ENCODE measurements at places on chromosomes 11 and 22.

GRCh38 chr22:29298641-29299040 is 7.8 kb upstream of the GAS2L1 start:
- no peak for DNase-seq

- no peak for DNase-seq
Measured at GRCh38 chr11:116867619-116868018, 30.2 kb upstream of the APOA1 start.

- no peak for DNase-seq
Measured at GRCh38 chr11:124441081-124441480, 4.4 kb downstream of the OR8B8 start.

GRCh38 chr11:17439316-17439782 is 37.3 kb downstream of the ABCC8 start:
- DNase-seq, result no peak

GRCh38 chr22:31956360-31956759 is 12.0 kb downstream of the YWHAH start:
- no peak for DNase-seq

- DNase-seq, result no peak
Measured at GRCh38 chr11:101202614-101203013, 73.0 kb upstream of the PGR start.

- no peak for DNase-seq
Measured at GRCh38 chr11:59200423-59200746, 12.3 kb downstream of the MPEG1 start.

GRCh38 chr11:64165481-64165841 is 452 bp downstream of the MACROD1 start:
- no peak for DNase-seq

GRCh38 chr11:126257764-126258163 is 10.9 kb downstream of the SRPRA start:
- DNase-seq, result no peak

- peak; percentile 88 for DNase-seq
Measured at GRCh38 chr11:72724851-72725723, 27.1 kb downstream of the ARAP1 start.

GRCh38 chr11:84626256-84626655 is 1000.9 kb downstream of the DLG2 start:
- no peak for DNase-seq

- DNase-seq, result no peak
Measured at GRCh38 chr11:111735262-111736116, 30.7 kb downstream of the PPP2R1B start.

DNA sequence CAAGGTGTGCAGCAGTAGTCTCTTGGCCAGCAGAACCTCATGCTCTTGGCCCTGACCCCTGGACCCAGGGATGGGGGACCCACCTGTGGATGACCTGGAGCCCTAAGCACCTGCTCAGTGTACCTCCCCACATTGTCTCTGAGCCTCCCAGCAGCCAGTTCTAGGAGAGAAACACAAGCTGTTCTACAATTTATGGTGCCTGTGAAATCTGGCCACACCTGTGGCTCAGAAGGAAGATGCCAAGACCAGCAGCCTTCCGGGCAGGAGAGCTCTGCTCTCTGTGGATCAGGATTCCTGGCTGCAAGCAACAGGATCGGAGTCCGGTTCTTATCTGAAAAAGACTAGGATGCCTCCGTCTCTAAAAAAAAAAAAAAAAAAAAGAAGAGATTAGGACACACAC is 103.6 kb upstream of the ANO1 start:
- no peak for DNase-seq

- DNase-seq, result no peak
Measured at GRCh38 chr22:20438427-20438677, 727 bp upstream of the SCARF2 start.

DNA sequence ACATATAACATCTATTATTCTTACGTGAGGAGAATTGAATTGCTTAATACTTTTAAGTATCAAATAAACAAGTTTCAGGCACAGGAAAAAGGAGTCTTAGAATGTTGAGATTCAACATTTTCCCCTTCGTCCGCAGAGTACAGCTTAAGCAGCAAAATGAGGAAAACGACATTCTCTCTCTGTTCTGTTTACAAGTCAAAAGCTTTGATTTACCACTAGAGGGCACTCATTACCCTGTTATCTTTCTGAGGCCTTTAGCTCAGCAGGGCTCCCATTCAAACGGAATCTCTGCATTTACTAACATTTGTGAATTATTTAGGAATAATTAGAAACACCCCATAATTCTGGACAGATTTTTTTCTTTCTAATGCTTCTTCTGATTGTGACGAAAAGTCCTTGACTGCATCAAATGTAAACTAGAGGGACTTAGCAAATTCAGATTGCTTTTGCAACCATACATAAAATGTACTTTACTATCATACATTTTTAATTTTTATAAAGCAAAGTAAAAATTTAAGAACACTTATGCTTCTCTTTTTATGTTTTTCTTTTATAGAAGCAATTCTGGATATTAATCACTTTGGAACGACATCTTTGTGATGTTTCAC is 75.0 kb downstream of the JRKL start:
- peak; percentile 63 for DNase-seq

DNA sequence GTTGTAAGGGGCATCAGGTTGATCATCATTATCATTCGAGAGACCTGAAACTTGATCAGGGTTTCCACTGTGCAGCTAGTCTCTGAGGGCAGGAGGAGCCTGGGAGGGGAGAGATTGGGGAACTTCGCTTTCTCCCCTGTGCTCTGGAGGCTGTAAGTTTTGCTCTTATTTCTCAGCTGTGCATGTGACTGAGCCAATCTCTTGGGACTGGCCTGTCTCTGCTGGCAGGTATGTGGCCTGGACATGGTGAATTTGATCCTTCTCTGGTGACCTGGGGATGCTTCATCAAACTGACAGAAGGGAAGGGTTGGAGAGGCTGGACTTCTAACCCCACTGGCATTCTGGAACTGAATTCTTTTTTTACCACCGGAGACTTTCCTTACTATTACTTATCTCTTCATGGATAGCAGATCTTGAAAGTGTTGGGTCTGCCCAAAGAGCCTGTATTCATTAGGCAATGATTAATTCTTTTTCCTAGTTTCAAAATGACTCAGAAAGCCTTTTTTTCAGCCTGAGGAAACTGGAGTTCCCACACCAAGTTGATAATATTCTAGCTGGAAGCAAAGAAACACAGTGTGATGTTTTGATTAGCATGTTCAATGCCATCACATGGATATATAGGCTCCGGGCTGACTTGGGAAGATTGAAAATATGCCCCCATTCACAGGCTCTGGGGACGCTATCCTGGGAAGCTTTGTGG is 36.5 kb downstream of the TSPAN18 start:
- no peak for DNase-seq

DNA sequence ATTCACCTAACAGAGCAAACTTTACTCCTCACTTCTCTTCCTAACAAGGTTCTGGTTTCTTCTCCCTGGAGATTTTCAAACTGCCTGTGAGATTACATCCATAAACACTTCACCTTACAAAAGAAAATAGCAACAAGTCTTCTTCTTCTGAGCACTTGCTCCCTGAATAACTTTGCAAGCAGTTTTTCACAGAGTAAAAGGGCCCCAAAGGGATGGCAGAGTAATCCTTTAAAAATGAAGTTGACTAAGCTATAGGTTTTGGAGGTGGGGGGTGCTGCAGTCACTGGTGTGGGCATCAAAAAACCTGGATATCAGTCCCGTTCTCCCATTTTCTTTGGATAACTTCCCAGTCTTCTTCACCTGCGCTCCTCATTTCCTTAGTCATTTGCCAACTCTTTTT is 484.9 kb downstream of the MIAT start:
- no peak for DNase-seq

GRCh38 chr11:64246871-64247728 is at the start of gene PPP1R14B:
Gene PPP1R14B, minus strand, starts transcription at chr11:64246943. Its CDS starts 270 bp downstream, at chr11:64246673.
- peak; percentile 77 for DNase-seq

DNA sequence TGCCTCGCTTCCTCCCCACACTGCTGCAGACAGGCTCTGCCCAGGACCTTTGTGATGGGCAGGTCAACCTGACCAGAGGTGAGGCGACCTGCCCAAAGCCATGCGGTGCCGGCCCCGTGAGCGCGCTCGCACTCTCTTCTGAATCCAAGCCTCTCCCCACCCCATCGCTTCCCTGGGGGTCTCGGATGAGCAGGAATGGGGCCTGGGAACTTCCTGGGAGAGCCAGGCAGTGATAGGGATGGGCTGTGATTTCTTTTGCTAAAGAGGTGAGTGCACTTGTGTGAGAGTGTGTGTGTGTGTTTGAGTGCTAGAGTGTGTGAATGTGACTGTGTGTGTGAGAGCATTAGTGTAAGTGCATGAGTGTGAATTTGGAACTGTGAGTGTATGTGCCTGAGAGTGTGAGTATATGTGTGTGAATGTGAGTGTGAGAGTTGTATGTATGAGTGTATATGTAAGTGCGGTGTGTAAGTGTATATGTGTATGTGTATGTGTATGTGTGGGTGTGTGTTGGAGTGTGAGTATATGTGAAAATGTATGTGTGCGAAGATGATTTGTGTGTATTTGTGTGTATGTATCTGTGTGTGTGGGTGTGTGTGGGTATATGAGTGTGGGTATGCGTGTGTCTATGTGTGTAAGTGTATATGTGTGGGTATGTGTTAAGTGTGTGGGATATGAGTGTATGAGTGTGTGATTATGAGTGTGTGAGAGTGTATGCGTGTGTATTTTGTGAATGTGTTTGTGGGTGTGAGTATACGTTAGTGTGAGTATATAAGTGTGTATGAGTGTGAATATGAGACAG is 11.7 kb upstream of the LRRC10B start:
- DNase-seq, result no peak

Data from CD4-positive, alpha-beta T cell treated with Interleukin-4 for 1 hour (primary cell).